ENCODE measurements at places on chromosomes 3 and 15.

DNA sequence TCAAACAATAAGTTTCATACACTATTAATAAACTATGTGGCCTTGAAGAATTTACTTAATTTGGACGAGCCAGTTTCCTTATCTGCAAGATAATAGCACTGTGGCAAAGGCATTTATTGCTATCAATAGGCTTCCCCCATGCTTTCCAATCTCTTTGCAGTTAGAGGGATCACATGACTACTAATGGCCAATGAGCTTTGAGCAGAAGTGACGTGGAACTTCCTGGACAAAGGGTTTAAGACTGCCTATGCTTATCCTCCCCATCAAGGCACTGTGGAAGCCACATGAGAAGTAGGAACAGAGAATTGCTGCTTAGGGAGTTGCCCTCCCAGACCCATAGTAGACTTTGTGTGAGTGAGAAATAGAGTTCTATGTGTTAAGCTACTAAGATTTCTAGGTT lies 16.7 kb upstream of the ZMAT3 start:
- DNase-seq = no peak

GRCh38 chr3:189907803-189908202 lies 212.9 kb downstream of the P3H2 start:
- DNase-seq = no peak

GRCh38 chr3:193714523-193715137 lies 121.6 kb downstream of the OPA1 start:
- DNase-seq = no peak

GRCh38 chr3:46242120-46242519 lies at the start of gene CCR3:
TSS of gene CCR3 (plus strand) at chr3:46242460. CDS start at chr3:46265159, 22,699 bp downstream.
- no peak for DNase-seq

DNA sequence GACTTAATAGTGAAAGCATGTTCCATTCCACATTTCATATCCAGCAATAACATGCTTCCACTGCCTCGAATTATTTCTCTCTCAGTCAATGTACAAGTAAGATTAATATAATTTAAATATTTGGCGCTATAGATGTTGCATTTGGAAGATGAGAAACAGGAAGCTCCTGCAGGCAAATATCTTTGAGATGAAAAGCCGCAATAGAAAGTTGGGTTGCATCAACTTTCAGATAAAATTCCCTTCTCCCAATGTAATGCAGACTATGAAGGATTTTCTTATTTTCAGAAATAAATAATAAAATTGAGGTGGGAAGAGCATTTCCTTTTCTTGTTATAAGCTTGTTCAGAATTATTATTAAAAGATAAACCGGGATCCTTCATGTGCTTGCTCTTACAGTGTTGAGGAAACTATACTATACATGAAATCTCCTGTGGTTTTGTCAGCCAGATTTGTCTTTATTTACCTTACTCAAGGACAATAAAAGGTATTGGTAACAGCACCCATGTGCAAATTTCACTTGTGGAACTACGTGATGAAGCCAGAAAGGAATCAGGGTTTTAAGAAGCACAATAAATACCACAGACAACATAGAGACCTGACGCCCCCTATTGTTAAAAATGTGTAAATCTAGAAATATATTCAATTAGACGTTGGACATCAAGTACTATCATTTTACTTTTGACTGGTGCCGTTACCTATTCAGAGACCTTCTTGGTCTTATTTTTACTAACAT lies 307.0 kb downstream of the ARPP21 start:
- no peak for DNase-seq

- DNase-seq = no peak
Observed at GRCh38 chr3:153026026-153026425, 136.0 kb upstream of the RAP2B start.

- DNase-seq = peak; percentile 37
Observed at GRCh38 chr3:42264399-42265058, 1.5 kb downstream of the CCK start.

- no peak for DNase-seq
Observed at GRCh38 chr3:117725314-117725713, 1015.7 kb downstream of the TUSC7 start.

GRCh38 chr3:152205097-152205593 lies 63.6 kb upstream of the MBNL1 start:
- DNase-seq = no peak

DNA sequence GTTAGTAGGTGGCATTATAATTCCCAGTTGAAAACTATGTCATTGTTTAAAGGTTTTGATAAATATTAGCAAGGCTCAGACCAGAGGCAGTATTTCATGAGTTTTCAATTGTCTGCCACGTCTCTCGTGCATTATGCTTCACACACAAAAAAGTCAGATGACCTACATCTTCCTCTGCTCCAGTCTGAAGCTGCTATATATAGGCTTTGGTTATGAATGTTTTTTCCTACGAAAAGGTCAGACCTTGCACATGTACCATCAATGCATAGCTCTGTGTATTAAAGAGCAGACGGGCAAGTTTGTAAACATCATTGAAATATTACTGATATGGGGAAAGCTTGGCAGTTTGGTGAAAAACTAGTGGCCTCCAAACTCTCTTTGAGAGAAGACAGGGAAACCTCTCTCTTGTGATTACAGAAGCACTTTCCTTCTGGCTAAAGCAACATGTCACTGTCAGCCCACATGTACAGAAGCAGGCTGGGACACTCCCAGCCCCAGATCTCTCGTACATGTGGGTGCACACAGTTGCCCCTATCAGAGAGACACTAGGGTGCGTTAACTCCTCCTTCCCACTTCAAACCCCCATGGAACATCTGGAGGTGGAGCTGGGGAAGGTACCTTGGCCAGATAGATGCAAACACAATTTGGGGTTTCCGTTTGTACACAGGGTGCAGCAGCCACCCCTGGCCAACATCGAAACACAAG lies 184.0 kb upstream of the BCL6 start:
- no peak for DNase-seq

DNA sequence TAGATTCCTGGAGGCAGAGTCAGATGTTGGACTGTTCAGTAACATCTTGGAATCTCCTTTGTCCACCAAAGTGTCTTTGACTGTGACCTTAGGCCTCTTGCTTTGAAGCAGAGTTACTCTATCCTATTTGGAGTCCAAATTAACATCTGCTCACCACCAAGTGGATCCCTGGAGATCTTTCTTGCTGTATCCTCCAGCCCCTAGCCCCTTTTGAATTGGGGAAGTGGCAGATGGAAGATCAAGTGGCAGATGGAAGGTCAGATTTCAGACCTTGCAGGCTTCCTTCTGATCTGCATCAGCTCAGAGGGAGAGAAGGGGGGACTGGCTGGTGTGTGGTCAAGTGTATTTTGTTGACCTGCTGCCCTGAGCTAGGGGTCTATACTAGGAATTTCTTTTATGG lies 125.0 kb upstream of the ROPN1 start:
- no peak for DNase-seq

DNA sequence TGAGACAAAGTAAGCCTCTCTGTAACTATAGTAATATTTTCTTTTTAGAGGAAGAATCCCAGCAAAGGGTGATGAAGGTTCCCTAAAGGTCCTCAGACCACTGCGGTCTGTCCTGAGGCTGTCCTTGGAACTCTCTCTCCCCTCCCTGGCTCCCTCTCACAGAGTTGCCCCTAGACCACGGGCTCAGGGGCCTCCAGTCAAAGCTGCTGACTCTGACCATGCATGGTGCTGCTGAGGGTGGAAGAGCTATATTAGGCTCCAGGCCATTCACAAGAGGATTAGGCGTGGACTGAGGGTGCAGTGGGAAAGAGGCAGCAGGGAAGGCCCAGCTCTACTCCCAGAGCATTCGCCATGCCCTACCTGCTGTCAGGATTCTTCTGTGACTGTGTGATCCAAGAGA lies 14.6 kb downstream of the CAPN3 start:
- no peak for DNase-seq

GRCh38 chr3:135148398-135149020 lies 353.4 kb downstream of the EPHB1 start:
- no peak for DNase-seq

Data from brain microvascular endothelial cell (primary cell).